ENCODE measurements at places on chromosomes 3 and 15. TPM values are rescaled to one million over a fixed set of nuclear protein-coding genes. Genes with fewer than 3 reads are reported as not detected.

The WDR82 gene
- 67.7 TPM for total RNA-seq

The SEC22A gene
- total RNA-seq: 44.0 TPM

The ENTPD3 gene
- total RNA-seq: 8.4 TPM

The SKOR1 gene
- under 0.01 TPM for total RNA-seq

The RLBP1 gene
- not detected for total RNA-seq

The ACAA1 gene
- total RNA-seq: 82.2 TPM

The CPA3 gene
- not detected for total RNA-seq

The IGDCC3 gene
- not detected for total RNA-seq

The GUCA1C gene
- total RNA-seq: not detected

The BTLA gene
- total RNA-seq: not detected

The LRRC34 gene
- total RNA-seq: under 0.01 TPM
